Sciatic nerve (tissue), 2 donors: ENCODE measurements at places on chromosomes 13 and 19.

- no peak for DNase-seq
Measured at GRCh38 chr13:100397627-100398026, 191.0 kb downstream of the GGACT start.

DNA sequence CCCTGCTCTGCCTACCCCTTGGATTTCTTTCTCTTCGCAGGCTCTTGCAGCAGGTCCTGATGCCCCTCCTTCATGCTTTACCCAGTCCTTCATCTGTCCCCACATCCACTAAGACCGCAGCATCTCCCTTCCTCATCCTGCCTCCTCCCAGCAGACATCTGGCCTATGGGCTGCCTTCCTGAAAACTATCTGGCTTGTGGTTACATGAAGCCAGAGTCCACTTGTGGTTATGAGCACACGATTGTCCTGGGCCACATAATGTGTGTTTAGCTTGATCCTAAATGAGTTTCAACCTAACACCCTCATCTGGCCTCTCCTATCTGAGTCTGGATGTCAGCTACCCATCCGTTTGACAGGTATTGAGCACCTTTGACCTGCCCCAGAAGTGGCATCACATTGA lies 5.5 kb upstream of the ZNF175 start:
- DNase-seq: no peak

DNA sequence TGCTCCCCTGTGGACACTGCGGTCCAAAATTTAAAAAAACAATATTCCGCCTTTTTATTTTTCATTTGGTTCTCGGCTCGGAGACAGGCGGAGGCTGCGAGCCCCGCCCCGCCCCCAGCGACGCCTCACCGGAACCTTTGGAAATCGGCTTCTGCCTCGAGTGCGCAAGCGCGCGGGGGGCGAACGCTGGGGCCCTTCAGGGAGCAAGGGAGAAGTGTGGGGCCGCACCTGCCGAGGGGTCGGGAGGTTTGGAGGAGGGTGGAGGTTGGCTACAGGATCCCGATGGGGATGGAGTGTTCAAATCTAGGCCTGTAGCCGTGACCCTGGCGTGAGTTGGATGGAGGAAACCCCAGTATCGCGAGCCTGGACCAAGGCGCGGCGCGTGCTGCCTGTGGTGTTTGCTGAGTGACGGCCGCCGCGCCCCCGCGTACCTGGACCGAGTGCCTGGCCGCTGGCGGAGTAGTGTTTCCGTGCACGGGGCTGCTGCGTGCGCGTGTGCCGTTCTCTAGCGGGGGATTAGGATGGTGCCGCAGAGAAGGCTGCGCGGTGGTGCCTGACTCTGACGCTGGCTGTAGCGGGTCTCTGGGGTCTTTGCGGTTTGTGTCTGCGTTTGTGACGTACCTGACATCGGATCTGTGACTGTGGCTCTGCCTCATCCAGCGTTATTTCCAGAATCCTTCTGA lies 565 bp upstream of the ZFP30 start:
- peak; percentile 87 for DNase-seq

GRCh38 chr19:3852177-3852511 lies 16.7 kb downstream of the ZFR2 start:
- DNase-seq: no peak

DNA sequence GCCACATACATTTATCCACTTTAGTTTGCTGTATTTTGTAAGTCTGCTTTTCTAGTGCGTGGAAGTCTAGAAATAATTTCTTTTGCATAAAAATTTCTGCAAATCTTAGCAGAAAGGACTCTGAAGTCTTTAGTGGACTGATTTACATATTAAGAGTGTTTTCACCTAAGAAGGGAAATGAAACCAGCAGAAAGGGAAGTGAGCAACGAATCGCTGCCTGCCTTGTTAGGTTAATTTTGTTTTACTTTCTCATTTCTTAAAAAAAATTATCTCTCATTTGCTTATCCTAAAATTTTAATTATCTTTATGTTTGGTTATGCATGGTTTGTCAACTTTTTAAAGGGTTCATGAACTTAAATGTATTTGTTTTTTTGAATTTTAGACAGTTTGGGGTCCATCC lies 767 bp upstream of the GPR18 start:
- DNase-seq: no peak

DNA sequence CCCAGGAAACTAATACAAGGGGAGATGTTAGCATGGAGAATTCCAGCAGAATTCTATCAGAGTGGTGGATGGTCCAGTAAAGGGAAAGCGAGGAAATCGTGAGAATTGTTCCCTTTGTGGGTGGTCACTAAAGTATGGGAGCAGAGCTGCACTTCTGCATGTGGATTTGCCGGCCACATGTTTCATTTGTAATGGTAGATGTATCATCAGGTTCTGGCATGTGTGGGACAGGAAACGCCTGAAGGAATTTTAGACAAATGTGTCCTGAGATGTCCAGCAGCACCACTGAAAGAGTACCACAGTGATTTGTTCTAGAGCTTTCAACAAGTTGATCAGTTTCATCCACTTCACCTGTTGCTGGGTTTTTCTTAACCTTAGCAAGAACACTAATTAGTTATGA lies 308.4 kb downstream of the SHISA2 start:
- no peak for DNase-seq

DNA sequence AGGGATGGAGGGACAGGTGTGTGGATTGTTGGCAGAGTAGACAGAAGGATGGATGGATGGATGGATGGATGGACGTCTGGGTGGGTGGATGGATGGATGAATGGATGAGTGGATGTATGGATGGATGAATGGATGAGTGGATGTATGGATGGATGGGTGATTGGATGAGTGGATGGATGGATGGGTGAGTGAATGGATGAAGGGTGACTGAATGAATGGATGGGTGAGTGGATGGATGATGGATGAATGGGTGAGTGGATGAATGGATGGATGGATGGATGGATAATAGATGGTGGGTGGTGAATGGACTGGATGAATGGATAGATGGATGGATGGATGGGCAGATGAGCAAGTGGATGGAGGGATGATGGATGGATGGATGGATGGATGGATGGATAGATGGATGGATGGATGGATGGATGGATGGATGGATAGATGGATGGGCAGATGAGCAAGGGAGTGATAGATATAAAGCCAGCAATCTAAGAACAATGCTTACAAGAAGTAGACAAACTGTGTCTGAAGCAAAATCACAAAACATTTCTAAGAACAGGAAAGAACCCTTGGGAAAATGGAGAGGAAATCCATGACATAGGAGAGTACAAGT lies 65.2 kb downstream of the INSR start:
- no peak for DNase-seq
